Astrocyte (in vitro differentiated cells and primary cell): ENCODE measurements at places on chromosomes 4 and X. TPM values are rescaled to one million over a fixed set of nuclear protein-coding genes. Genes with fewer than 3 reads are reported as not detected.

DNA sequence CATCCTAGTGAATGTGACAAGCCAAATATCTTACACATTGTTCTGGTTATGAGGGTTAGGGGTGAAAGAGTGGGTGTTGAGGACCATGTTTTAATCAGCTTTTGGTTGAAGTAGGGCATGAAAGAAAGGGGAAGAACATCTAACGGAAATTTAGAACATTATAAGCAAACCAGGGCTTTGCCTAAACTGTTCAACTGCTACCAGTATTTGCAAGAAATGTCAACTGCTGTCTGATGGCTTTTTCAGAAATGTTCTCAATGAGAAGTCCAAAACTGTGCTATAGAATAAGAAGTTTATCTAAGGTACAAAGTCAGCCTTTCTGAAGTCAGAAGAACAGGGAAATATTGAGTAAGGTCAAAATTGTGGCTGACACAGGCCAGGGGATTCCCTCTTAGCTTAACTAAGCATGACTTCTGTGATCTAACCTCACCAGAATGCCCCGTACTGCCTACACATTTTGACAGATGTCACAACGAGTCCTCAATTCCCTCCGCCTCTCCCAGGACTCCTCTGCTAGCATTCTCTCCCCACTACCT lies 67.1 kb downstream of the DTHD1 start:
- no peak for DNase-seq

- DNase-seq: no peak
Observed at GRCh38 chrX:19555683-19556082, 40.4 kb upstream of the MAP3K15 start.

GRCh38 chrX:13085526-13085925 lies 41.1 kb upstream of the FAM9C start:
- no peak for DNase-seq

Gene TAF7L
- 0.27 and 0.29 TPM in 2 replicates for total RNA-seq

Gene IDS
- total RNA-seq: 127 and 130 TPM in 2 replicates

DNA sequence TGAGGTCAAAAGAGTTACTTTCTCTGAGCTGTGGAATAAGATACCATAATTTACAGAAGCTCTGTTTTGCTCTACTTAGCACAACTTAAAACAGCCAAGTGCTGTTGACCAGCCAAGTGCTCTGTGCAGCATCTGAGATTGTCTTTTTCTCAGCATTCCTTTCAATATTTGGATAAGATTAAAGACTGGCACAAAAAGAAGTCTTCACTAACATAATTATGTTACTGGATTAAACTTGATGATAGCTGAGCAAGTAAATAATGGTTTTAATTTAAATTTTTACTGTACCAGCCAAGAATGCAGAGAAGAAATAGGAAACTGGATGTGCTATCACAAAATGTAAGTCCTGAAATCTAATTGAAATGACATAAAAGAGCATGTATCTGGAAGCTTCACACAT lies 60.4 kb downstream of the NPY2R start:
- no peak for DNase-seq

DNA sequence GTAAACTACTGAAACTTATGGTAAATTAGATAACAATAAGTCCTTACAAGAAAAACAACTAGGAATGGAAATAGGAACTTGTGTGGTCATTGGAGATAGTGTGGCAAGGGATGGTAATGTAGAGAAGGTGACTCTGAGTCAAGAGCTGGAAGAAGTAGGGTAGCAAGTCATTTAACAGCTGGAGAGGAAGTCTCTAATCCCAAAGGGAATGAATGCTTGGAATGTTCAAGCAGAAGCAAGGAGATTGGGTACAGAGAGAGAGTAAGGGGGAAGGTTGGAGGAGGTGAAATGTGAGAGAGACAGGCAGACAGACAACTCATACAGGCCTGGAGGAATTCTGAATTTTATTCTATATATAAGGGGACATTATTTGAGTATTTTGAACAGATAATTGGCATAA lies 260.6 kb upstream of the MAD2L1 start:
- no peak for DNase-seq

GRCh38 chr4:28481565-28481964 lies 1620.9 kb downstream of the STIM2 start:
- DNase-seq: no peak

Gene CWH43
- not detected in 2 replicates for total RNA-seq

- DNase-seq: no peak
Observed at GRCh38 chr4:71785959-71786358, 2.1 kb upstream of the GC start.
